ENCODE measurements at places on chromosomes 3 and 15. TPM values are rescaled to one million over a fixed set of nuclear protein-coding genes. Genes with fewer than 3 reads are reported as not detected.

PP2D1 gene
- total RNA-seq: not detected

TF gene
- total RNA-seq: 2.9 TPM

DNA sequence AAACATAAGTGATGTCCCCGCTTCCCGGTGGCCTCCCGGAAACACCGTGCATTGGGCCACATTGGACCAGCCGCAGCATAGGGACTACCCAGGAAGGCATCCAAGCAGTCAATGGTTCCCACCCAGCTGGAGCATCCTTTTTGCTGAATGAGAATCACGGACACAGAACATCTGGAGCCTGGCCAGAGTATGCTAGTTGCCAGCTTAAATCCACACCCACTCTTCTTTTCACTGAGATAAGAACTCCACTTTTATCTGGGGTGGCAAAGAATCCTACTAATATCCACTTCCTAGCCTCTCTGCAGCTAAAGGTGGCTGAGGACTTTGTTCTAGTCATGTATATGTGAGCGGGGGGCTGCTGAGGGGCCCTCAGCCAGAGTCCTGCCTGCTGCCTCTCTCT is 95.2 kb upstream of the PLXNA1 start:
- no peaks in the 10 kb centered on the region for H3K36me3 ChIP-seq
- H3K27me3 ChIP-seq: no peaks in the 10 kb centered on the region

GRCh38 chr15:84766461-84767035 is 18.2 kb downstream of the ZNF592 start:
- no peak overlapping the region for H3K4me3 ChIP-seq
- H3K27ac ChIP-seq: no peak overlapping the region
- H3K27me3 ChIP-seq: no peaks in the 10 kb centered on the region

GRCh38 chr15:35305946-35306345 is 220.9 kb upstream of the NANOGP8 start:
- H3K36me3 ChIP-seq: no peaks in the 10 kb centered on the region
- no peak for DNase-seq
- no peaks in the 10 kb centered on the region for H3K27me3 ChIP-seq
- peaks cover 43% of the 10 kb centered on the region for H3K4me1 ChIP-seq
- no peak overlapping the region for H3K4me3 ChIP-seq
- H3K27ac ChIP-seq: peak overlapping the region; percentile 5

PCBP4 gene
- 36.6 TPM for total RNA-seq

GRCh38 chr3:183818041-183818620 is 7.2 kb downstream of the MAP6D1 start:
- no peak for DNase-seq
- no peaks in the 10 kb centered on the region for H3K27me3 ChIP-seq
- H3K4me3 ChIP-seq: no peak overlapping the region
- H3K36me3 ChIP-seq: no peaks in the 10 kb centered on the region

CFAP92 gene
- not detected for total RNA-seq

DNA sequence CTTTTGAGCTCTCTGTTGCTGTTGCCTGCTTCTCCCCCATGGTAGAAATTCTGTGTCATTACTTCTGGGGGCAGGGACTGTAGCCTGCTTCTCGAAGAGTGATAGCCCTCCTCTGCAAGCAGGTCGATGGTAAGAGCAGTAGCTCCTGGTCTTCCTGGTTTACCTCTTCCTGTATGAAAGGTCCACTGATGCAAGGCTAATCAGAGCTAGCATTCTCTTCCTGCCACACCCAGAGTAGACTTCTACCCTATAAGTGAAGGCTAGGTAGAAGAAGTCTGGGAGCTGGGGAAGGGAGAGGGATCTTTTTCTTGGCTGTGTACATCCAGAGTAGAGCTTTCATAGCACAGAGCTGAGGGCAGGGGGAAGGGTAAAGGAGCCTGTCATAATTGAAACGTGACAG is 357.0 kb downstream of the SQOR start:
- H3K27me3 ChIP-seq: no peaks in the 10 kb centered on the region
- no peaks in the 10 kb centered on the region for H3K4me1 ChIP-seq
- H3K36me3 ChIP-seq: no peaks in the 10 kb centered on the region
- no peak overlapping the region for H3K4me3 ChIP-seq
- no peak for DNase-seq

GRCh38 chr3:136189859-136190617 is 6.1 kb downstream of the MSL2 start:
- no peak for DNase-seq
- peaks cover 78% of the 10 kb centered on the region for H3K4me1 ChIP-seq
- H3K27me3 ChIP-seq: no peaks in the 10 kb centered on the region

CTXN2 gene
- not detected for total RNA-seq

- DNase-seq: peak; percentile 29
- no peaks in the 10 kb centered on the region for H3K36me3 ChIP-seq
- no peak overlapping the region for H3K27ac ChIP-seq
- no peaks in the 10 kb centered on the region for H3K27me3 ChIP-seq
- H3K4me3 ChIP-seq: no peak overlapping the region
Measured at GRCh38 chr15:73015493-73015892, 36.8 kb upstream of the NEO1 start.

GRCh38 chr15:80584561-80584964 is 110.5 kb upstream of the ABHD17C start:
- peaks cover 10% of the 10 kb centered on the region for H3K4me1 ChIP-seq
- DNase-seq: no peak
- H3K36me3 ChIP-seq: no peaks in the 10 kb centered on the region
- no peak overlapping the region for H3K4me3 ChIP-seq
- no peak overlapping the region for H3K27ac ChIP-seq

GRCh38 chr3:156782319-156782718 is 43.8 kb upstream of the LEKR1 start:
- no peak for DNase-seq
- H3K27me3 ChIP-seq: no peaks in the 10 kb centered on the region
- H3K4me1 ChIP-seq: no peaks in the 10 kb centered on the region

GRCh38 chr15:94610485-94610884 is 379.1 kb downstream of the MCTP2 start:
- H3K4me1 ChIP-seq: no peaks in the 10 kb centered on the region
- no peak overlapping the region for H3K27ac ChIP-seq
- DNase-seq: no peak
- H3K4me3 ChIP-seq: no peak overlapping the region
- no peaks in the 10 kb centered on the region for H3K27me3 ChIP-seq
- no peaks in the 10 kb centered on the region for H3K36me3 ChIP-seq

DNA sequence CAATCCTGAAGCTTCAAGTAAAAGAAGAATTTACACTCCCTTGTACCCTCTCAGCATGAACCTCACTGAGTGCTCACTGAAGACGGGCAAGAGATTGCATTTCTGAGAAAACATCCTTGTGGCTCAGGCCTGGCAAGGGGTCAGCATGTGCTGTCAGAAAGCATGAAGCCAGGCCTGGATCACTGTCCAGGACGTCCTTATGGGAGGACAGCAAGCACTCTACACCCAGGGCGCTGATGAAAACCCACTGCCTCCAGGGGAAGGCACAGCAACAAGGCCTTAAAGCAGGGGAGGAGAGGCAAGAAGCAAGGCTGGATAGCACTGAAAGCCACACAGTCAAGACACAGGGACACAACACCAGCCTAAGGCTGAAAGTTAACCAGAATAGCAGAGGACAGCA is 315.4 kb downstream of the OCA2 start:
- H3K27ac ChIP-seq: no peak overlapping the region
- no peaks in the 10 kb centered on the region for H3K27me3 ChIP-seq
- H3K4me3 ChIP-seq: no peak overlapping the region
- peak; percentile 67 for DNase-seq
- H3K4me1 ChIP-seq: no peaks in the 10 kb centered on the region

SRGAP3 gene
- 20.6 TPM for total RNA-seq

DNA sequence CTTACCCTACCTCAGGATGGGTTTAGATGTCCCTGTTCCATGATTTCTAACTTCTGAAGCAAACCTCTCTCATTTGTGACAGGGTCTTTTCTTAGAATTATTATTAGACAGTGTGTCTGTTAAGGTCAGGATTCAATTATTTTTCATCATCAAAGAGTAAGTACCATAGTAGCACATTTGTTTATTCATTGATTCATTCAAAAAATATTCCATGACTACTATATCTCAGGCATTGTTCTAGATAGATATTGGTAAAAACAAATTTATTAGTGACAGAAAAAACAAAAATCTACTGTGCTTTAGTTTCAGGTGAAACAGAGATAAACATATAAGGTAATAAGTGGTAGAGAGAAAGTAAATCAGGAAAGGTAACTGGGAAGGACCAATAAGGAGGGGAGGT is 3.5 kb upstream of the PLOD2 start:
- H3K4me1 ChIP-seq: peaks cover 23% of the 10 kb centered on the region
- H3K36me3 ChIP-seq: no peaks in the 10 kb centered on the region
- no peak for DNase-seq
- no peak overlapping the region for H3K27ac ChIP-seq
- H3K4me3 ChIP-seq: no peak overlapping the region
- no peaks in the 10 kb centered on the region for H3K27me3 ChIP-seq

DNA sequence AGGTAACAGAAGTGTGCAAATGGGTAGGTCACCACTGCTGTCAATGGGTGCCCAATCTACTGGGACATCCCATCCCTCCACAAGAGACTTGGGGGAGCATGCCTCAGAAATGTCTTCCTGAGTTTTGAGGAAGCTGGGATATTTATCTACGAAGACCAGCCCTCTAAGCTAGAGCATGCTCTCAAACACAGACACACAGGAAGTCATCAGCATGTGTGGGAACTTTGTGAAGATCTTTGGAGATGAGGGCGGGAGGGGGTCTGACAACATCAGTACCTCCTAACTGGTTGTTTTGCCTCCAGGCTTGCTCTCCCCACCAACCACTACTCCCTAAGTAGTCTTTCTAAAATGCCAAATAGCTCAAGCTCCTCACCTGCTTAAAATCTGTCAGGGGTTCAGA is 3.5 kb upstream of the MEF2A start:
- no peak overlapping the region for H3K4me3 ChIP-seq
- H3K36me3 ChIP-seq: no peaks in the 10 kb centered on the region
- DNase-seq: no peak
- H3K27ac ChIP-seq: no peak overlapping the region

DNA sequence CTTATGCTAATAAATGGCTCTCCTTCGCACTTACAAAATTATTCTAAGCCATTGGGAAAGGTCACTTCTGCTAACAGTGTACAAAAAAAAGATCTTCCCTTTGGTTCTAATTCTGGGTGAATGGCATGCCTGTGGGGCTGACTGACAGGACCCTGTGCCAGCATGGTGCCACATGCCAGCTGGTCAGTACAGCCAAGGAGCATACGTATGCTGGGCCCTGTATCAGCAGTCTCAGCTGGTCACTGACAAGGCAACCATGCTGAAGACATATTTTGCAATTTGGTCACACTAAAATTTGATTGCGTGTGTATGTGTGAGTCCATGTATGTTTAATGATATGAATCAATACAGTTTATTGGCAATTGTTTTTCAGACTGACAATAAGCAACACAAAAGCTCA is 246.1 kb downstream of the TBL1XR1 start:
- H3K27me3 ChIP-seq: no peaks in the 10 kb centered on the region
- DNase-seq: no peak
- no peak overlapping the region for H3K4me3 ChIP-seq
- peaks cover 27% of the 10 kb centered on the region for H3K4me1 ChIP-seq
- H3K27ac ChIP-seq: no peak overlapping the region
- no peaks in the 10 kb centered on the region for H3K36me3 ChIP-seq

DNA sequence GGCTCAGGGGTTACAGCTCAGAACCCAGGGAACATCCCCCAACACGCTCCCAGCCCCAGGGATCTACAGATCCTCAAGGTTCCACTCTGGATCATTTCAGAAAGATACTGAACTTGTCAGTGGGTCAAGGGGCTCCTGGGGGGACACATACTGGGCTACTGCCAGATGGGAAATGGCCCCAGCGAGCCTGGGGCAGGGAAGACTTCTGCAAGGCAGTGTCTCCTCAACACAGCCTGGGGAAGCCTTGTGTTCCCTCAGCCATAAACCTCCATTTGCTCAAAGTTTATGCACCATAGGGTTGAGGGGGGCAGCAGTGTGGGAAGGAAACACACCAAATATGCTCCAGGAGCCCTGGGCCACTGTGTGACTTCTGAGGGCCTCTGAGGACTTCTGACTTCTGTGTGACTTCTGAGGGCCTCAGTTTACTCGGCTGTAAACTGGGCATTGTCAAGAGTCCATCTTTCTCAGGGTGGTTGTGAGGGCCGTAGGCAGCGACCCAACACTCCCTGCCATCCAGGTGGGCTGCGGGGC is 58.4 kb downstream of the IQSEC1 start:
- H3K4me1 ChIP-seq: peaks cover 25% of the 10 kb centered on the region
- H3K36me3 ChIP-seq: no peaks in the 10 kb centered on the region
- peak overlapping the region; percentile 18 for H3K4me3 ChIP-seq
- peak overlapping the region; percentile 68 for H3K27ac ChIP-seq
- no peaks in the 10 kb centered on the region for H3K27me3 ChIP-seq
- DNase-seq: no peak

- no peak overlapping the region for H3K4me3 ChIP-seq
- no peak overlapping the region for H3K27ac ChIP-seq
- H3K27me3 ChIP-seq: no peaks in the 10 kb centered on the region
- no peak for DNase-seq
- H3K4me1 ChIP-seq: no peaks in the 10 kb centered on the region
Measured at GRCh38 chr15:23828786-23829185, 141.7 kb upstream of the NDN start.

DNA sequence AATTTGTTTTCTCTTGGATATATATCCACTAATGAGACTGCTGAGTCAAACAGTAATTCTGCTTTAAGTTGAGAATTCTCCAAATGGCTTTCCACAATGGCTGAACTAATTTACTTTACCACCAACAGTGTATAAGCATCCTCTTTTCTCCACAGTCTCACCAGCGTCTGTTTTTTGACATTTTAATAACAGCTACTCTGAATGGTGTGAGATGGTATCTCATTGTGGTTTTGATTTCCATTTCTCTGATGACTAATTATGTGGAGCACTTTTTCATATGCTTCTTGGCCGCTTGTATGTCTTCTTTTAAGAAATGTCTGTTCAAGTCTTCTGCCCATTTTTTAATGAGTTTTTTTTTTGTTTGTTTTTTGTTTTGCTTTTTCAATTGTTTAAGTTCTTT is 206.2 kb downstream of the CTNNB1 start:
- no peaks in the 10 kb centered on the region for H3K4me1 ChIP-seq
- no peaks in the 10 kb centered on the region for H3K36me3 ChIP-seq
- no peak for DNase-seq
- H3K27ac ChIP-seq: no peak overlapping the region
- no peaks in the 10 kb centered on the region for H3K27me3 ChIP-seq
- no peak overlapping the region for H3K4me3 ChIP-seq

- H3K4me3 ChIP-seq: no peak overlapping the region
- H3K4me1 ChIP-seq: peaks cover 29% of the 10 kb centered on the region
- no peaks in the 10 kb centered on the region for H3K36me3 ChIP-seq
- no peak overlapping the region for H3K27ac ChIP-seq
- H3K27me3 ChIP-seq: no peaks in the 10 kb centered on the region
- DNase-seq: no peak
Measured at GRCh38 chr15:101114166-101114565, 137.7 kb downstream of the CHSY1 start.

DNA sequence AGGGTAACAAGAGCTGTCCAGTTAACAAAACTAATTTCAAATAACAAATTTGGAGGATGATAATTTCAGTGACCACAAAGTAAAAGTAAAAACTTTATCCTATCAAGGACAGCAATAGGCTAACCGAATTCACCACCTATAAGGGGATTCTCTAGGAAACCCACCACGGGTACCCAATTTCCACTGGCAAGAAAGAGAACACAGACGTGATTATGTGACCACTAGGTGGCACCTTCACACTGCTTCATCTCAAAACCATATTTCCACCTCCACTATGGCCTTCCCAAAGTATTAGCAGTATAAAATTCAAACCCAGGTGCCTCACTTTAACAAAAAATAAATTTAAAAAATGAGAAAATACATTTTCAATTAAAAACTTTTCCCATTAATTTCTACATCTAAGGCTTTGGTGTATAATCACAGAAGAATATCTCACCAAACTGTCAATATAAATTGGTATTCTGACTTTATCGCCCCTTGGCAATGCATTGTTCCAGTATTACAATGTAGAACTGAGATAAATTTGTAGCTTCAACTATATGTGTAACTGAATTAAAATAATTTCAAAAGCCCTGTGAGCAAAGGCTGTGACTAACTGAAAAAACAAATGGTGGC is 96.5 kb downstream of the FSIP1 start:
- no peaks in the 10 kb centered on the region for H3K27me3 ChIP-seq
- no peaks in the 10 kb centered on the region for H3K36me3 ChIP-seq
- no peak overlapping the region for H3K27ac ChIP-seq

ZNF662 gene
- 6.6 TPM for total RNA-seq

Measured in vagina (tissue), 2 donors.